ENCODE measurements at places on chromosomes 7 and 10. TPM values are rescaled to one million over a fixed set of nuclear protein-coding genes. Genes with fewer than 3 reads are reported as not detected.
A peak's percentile ranks its signal among the peaks of the same experiment; 100 is the strongest.

- no peak for DNase-seq
These were observed 13.2 kb downstream of the FGF8 start for GRCh38 chr10:101762736-101763135.

DNA sequence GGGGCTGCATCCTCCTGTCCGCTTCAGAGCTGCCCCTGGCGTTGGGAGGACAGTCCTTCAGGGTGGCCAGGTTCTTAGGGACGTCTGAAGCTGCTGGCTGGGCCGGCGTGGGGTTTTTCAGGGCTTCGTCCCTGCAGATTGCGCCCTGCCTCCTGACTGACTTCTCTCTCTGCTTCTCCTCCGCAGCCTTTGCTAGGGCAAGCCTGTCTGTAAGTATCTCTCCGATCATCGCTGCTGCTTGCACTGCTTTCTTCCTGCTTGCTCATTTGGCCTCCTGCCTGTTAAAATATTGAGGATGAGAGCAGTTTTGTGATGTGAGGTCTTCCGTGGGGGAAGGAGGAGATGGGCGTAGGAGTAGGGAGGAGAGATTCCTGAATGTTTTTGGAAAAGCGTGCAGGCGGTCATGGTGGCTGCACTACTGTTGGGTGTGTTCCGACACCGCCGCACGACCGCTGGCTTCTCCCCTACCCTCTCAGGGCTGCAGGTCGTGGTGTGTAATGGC is 25.3 kb downstream of the PFKFB3 start:
- no peak for DNase-seq

GRCh38 chr10:126062131-126063032 is 166.0 kb downstream of the FANK1 start:
- DNase-seq, result peak; percentile 89

DNA sequence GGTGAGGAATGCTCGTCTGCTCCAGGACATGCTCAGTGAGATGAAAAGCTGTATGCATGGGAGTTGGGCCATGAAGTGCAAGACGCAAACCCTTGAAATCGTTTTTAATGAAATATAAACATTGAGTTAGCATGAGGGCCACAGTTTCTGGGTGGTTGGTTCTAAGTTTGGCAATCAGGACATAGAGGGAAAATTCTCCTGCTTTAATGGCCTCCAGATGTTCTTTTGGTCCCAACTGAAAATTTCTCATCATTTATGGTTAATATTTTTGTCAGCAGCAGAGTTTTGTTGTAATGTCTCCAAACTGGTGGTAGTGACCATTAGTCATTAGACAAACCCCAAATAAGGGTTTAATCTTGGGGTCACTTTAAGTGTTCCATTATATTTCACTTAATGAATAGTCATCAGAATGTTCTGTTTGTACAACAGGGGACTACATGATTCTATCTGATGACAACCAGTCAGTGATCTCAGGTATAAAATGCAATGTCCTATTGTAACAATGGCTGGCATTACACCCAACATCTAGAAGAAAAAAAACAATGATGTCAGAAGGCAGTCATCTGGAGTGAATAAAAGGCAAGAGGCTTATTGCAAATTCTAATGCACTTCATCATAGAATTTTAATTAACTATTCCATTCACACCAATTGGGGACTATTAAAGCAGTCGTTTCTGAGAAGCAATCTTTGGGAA is 197.4 kb downstream of the JCAD start:
- no peak for DNase-seq

DNA sequence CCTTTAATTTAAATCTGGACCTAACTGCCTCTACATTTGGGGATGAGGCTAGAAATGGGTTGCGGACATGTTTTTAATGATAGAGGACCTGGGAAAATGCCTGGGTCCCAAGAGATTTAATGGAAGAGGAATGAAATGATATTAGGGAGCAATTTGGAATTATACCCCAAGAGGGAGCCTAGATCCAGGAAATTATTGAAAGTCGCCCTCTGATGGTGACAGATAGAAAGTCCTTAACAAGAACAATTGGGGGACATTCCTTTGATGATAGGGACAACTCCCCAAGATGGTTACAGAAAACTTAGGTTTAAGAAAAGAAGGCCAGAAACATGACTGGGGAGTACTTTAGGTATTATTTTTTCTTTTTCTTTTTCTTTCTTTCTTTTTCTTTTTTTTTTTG is 9.5 kb upstream of the TSGA13 start:
- DNase-seq, result no peak

DNA sequence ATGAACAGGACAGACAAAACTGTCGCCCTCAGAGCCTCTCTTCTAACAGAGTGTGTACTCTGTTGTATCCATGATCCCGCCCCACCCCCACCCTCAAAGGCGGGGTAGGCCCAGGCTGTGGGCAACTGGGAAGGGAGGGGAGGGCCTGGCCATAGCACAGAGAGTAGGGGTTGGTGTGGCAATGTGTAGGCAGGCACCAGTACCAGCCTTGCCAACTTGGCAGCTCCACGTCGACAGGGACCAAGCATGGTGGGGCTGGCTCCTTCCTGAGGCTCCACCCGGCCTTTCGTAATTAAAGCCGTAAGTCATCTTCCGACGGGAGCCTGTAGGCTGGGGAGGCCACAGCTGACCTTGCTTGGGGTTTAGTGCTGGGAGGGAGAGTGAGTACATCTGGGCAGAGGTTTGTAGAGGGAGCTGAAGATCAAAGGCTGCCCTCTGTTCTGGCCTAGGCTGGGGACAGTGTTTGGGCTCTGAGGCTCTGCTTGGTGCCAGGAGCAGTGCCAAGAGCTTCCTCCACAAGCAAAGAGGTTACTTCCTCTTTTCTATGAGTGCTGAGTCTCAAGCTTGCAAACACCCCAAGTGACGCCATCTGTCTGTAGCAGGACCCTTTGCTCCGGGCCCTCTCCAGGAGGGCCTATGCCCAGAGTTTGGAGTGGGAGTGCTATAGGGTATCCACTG is 121.6 kb downstream of the C10orf105 start:
- no peak for DNase-seq

GRCh38 chr7:126780993-126781392 is 471.7 kb downstream of the GRM8 start:
- no peak for DNase-seq

BMPR1A gene
- 3.0 TPM for total RNA-seq

GRCh38 chr7:157700231-157701005 is 363.6 kb downstream of the DNAJB6 start:
- DNase-seq, result no peak

- no peak for DNase-seq
These were observed 121.6 kb upstream of the KAT6B start for GRCh38 chr10:74704629-74705357.

GRCh38 chr7:55366461-55367070 is 1.4 kb downstream of the LANCL2 start:
- DNase-seq, result no peak

- DNase-seq, result no peak
These were observed 60.0 kb downstream of the PLXNA4 start for GRCh38 chr7:132516042-132516840.

All from pulmonary artery endothelial cell (primary cell).